ENCODE measurements at places on chromosomes 2 and 18. TPM values are rescaled to one million over a fixed set of nuclear protein-coding genes. Genes with fewer than 3 reads are reported as not detected.

GRCh38 chr2:176854878-176855277 is 357.7 kb upstream of the HNRNPA3 start:
- no peak for DNase-seq

AKAIN1 gene
- not detected for total RNA-seq

GRCh38 chr2:72837171-72837570 is 11.3 kb upstream of the EXOC6B start:
- no peak for DNase-seq

NTSR2 gene
- not detected for total RNA-seq
